ENCODE measurements at places on chromosomes 12 and 14.

GRCh38 chr14:54197369-54197768 is 199.4 kb upstream of the CDKN3 start:
- no peak for DNase-seq

DNA sequence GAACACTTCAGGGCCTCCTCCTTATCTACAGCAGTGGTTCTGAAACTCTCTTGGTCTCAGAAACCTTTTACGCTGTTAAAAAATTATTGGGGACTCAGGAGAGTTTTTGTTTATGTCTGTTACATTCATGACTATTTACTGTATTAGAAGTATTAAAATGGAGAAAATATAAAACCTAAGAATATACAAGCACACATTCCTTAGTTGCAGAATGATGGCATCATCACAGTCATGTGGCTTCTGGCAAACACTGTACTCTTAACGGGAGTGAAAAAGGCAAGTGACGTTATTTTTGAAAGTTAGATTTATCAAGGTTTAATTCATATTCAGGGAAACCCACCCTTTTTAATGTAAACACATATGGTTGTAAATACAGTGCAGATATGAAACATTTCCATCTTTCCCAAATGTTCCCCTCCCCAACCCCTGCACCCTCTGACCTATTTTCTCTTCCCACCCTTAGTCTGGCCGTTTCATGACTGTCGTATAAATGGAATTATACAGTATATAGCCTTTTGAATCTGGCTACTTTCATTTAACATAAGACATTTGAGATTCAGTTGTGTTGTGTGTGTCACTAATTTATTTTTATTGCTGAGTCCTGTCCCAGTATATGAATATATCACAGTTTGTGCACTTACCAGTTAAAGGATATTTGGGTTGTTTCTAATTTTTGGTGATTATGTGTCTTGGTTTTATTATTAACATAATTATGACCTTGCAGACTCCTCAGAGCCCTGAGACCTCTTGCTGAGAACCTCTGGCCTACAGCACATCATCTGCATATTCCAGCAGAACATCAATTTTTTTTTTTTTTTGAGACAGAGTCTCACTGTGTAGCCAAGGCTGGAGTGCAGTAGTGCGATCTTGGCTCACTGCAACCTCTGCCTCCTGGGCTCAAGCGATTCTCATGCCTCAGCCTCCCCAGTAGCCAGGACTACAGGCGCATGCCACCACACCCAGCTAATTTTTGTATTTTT is 457.0 kb downstream of the PCNX1 start:
- DNase-seq: no peak

DNA sequence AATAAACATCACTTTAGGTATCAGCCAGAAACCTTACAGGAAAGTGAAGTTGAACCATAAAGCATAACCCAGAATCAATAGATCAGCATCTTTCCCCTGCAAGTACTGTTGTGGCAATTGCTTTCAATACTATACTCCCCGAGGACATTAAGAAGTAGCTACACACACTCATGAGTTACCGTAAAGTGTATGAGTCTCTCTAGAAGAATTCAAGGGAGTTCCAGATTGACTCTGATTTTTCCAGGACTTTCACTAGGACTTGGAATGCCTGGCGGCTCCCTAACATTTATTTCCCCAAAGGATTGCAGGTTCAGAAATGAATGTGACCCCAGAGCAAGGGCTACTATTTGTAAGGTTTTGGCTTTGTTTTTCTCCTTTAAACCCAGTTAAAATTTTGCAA is 465.4 kb upstream of the MDGA2 start:
- no peak for DNase-seq

- DNase-seq: no peak
Measured at GRCh38 chr12:116520801-116521471, 38.2 kb upstream of the MAP1LC3B2 start.

DNA sequence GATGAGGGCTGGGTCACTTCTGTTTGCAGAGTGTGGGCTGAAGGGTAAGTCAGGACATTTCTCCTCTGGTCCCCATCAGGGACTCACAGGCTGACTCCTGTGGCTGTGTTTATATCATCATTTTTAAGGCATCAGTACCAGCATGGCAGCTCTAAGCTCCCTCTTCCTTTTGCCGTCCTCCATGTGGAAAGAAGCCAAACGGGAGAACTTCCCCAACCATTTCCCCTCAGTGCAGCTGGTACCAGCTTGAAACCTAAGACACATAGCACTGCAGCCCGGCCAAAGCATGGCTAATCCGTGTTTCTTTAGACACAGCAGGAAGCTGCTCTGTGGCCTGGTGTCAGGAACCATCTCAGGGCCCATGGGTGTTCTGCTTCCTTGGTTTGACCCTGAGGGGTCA is 31.9 kb upstream of the ATP2A2 start:
- no peak for DNase-seq

GRCh38 chr14:24612196-24612595 is 2.7 kb upstream of the GZMH start:
- DNase-seq: no peak

DNA sequence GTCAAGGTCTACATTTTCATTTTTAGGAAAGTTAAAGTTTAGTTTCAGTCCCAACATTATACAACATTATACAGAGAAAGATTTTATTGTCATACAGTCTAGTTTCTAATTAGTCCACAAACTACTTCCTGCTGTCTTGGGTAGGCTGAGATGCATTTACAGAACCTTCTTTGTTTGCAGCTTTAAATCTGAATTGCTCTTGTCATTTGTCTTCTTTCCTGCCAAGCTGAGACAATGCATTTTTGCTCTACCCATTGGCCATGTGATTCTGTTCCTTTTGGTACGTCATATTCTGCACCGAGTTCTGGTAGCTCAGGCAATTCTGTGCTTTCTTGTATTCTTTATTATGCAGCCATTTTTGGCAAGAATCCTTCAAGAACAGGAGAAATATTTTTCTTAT is 228.5 kb downstream of the ATP23 start:
- DNase-seq: no peak

DNA sequence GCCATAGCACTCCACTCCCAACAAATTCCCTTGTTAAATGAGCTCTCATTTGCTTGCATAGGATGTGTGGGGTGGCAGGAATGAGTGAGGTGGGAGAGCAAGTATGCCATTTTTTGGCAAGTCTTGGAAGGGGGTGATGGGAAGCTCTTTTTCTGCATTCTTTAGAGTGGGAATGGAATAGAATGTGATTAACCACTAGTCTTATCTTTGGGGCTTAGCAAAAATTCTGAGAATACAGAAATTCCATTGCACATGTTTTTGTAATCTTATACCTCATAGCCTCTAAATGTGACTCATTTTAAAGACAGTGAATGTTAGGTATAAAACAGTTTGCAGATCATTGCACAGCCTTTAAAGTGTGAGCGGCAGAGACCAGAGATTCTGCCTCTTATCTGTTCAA is 28.4 kb upstream of the NEDD1 start:
- no peak for DNase-seq

- no peak for DNase-seq
Measured at GRCh38 chr12:81541121-81541520, 218.0 kb downstream of the PPFIA2 start.

DNA sequence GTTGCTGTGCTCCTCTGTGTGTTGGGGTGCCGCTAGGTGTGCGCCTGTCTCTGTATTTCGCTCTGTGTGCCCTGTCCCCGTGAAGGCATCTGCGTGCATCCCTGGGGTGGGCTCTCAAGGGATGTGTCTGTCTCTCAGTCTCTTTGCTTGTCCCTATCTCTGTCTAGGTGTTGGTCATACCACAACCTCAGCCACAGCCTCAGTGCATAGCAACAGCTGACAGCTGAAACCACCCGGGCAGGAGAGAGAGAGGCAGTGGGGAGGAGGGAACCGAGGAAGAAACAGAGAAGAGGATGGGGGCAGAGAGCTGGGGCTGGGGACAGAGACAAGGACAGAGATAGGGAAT is 953 bp upstream of the NXPH4 start:
- DNase-seq: no peak

GRCh38 chr14:64715628-64716412 is 11.6 kb downstream of the PLEKHG3 start:
- DNase-seq: no peak

DNA sequence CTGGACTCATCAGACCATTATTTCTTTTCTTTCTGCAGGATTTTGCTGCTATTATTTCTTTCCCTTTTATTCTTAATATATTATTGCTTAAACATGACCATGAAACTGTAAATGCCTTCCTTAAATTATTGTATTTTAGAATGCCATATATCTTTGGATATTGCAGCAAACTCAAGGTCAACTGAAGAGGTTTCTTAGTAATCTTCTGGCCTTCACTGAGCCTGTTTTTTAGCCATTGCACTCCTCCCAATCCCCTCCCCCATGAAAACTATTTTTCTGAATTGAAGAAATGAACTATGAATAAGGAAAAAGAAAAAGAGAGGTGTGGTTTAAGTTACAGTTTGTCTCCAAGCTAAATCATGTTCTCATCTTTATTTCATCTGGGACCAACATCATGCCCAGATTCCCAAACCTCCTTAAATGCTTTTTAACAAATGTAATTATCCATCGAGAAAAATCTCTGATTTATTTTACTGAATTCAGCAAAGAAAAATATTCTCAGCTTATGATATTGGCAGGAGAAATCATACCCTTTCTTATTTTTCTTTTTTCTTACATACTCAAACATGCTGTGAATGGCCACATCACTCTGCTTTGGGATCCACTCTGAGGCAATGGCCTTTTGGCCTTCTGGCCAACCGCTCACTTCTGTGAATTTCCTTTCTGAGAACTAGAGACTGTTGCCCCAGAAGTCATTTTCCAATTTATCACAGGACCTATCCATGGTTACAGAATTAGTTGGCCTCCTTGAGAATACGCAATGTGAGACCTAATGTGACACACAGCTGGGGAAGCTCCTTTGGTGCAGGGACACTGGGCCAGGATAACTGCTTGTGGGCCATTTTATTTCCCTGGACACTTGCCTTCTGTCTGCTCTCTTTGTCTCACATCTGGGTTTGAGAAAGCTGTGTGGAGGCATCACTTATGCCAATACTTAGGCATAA is 50.9 kb downstream of the IGF1 start:
- no peak for DNase-seq
